ENCODE measurements at places on chromosomes 7 and 10.
A peak's percentile ranks its signal among the peaks of the same experiment; 100 is the strongest.

DNA sequence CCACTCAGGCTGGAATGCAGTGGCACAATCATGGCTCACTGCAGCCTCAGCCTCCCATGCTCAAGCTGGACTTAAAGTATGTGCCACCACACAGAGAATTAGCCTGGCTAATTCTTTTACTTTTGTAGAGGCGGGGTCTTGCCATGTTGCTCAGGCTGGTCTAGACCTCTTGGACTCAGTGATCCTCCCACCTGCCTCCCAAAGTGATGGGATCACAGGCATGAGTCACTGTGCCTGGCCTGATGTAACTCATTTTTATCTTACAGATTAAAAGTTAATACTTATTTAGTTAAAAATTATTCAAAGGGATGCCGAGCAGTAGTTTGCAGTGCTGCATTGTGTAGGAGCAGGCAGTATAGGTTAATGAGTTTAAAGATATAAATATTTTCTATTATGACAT lies 12.6 kb upstream of the PLXDC2 start:
- no peak for DNase-seq

DNA sequence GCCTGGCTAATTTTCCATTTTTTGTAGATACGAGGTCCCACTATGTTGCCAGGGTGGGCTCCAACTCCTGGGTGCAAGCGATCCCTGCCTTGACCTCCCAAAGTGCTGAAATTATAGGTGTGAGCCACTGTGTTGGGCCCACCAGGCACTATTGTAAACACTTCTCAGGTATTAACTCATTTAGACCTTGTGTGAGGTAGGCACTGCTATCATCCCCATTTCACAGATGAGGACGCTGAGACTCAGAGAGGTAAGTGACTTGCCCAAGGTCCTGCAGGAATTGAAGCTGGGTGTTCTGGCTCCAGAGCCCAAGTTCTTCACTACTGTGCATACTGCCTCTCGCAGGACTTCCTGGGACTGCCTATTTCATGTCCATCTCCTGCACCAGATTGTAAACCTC lies 67.1 kb upstream of the SYPL1 start:
- no peak for DNase-seq

DNA sequence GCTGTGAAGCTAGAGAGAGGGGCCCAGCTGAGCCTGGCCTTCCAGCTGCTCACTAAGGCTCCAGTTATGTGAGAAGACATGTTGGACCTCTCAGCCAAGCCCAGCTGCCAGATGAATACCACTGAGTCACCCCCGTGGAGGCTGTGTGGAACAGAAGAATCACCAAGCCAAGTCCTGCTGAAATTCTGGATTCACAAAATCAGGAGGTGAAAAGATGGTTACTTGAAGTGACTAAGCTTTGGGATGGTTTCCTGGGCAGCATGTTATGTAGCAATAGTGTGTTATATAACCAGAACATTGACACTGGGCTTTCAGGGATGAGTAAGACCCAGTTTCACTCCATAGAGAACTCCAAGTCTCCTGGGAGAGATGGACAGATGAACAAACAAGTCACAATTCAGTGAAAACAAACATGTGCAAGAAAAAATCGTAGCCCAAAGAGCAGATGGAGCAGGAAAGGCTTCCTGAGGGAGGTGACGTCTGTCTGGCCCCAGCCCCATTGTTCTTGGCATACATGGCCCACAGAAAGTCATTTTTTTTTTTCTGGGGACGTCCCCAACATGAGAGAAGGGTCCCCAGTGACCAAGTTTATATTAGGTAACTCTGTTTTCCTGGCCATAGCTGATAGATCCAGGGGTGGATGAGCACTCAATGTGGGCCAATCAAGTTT lies 64.1 kb upstream of the PDZD8 start:
- no peak for DNase-seq

DNA sequence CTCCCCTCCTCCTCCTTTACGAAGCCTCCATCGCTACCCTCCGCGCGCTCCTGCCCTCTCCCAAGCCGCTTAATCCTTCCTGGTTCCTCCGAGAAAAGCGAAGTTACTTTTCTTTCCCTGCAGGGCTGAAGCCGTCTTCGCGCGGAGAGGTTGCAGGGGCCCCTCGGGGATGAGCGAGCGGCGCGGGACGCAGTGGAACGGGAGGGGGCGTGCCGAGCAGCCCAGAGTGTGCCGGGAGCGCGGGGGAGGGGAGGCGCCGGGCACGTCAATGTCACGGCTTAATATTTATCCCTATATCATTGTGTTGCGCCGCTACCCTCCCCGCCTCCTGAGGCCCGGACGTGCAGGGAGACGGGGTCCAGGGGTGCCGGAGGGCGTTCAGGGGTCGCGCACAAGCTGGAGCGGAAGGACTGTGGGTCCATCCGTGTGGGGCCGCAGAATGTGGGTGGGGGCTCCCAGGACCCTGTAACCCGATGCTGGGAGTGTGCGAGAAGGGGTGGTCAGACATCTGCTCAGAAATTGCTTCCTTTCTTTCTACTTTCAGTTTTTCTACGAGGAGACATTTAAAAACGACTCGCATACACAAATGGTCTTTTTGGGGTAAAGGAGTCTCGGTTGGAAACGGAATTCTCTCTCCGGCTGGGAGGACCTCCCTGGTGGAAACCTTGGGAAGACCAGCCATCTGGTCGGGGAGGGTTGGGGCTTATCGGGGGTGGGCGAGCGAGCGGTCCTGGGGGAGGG lies 2.4 kb downstream of the CDK6 start:
- peak; percentile 85 for DNase-seq

DNA sequence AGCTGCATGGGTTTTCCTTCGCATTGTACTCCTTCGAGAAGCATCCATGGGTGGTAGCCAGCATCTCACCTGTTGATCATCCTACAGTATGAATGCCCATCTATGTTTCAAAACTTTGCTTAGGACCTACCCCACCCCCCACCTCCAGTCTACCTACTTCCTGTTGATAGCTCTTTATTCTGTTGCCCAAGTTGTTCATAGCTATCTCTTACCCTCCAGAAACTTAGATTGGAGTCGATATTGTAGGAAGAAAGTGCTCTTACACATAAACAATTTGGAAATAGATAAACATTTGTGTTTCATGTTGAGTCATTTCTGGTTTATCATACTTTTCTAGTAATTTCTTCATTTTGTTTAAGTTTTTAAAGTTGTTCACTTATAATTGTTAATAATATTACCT lies 90.1 kb downstream of the FAS start:
- DNase-seq = no peak

DNA sequence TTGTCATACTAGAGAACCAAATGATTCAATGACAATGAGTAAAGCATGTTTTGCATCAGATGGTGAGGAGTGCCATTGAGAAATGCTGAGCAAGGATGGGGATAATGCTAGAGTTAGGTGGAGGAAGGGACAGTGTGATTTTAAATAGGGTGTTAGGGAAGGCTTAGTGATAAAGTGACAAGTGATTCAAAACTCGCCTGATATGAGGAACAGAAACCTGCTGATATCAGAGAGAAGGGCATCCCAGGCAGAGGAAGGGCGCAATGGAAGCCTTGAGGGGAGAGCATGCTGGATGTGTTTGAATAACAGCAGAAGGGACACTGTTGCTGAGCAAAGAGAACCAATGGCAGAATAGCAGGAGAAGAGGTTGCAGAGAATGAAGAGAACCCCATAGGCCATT lies 196.2 kb downstream of the NRG3 start:
- no peak for DNase-seq

DNA sequence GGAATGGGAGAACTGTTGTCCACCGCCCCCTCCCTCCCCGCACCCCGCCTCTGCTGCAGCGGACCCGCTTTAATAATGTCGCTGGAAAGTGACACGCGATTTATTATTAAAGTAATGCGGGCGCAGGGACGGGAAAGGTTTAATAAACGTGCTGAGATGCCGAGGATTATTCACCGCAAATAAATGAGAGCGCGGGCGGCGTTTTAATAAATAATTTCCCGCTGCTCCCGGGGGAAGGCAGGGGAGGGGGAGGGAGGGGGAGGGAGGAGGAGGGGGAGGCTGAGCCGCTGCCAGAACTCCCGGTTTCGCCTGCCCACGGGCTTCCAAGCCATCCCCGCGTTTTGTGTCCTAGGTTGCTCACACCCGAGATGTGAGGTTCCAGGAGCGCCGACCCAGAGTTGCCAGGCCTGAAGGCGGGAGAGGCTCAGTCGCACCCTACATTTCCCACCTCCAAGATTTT lies 5.1 kb downstream of the KAZALD1 start:
- DNase-seq = no peak

GRCh38 chr7:2432910-2433712 lies 29.7 kb downstream of the CHST12 start:
- no peak for DNase-seq

GRCh38 chr7:79332091-79332490 lies 121.4 kb downstream of the MAGI2 start:
- no peak for DNase-seq

- no peak for DNase-seq
These were observed 14.8 kb downstream of the PTPRE start for GRCh38 chr10:127921753-127922145.

GRCh38 chr7:2785071-2785500 lies 59.0 kb downstream of the GNA12 start:
- DNase-seq = no peak

DNA sequence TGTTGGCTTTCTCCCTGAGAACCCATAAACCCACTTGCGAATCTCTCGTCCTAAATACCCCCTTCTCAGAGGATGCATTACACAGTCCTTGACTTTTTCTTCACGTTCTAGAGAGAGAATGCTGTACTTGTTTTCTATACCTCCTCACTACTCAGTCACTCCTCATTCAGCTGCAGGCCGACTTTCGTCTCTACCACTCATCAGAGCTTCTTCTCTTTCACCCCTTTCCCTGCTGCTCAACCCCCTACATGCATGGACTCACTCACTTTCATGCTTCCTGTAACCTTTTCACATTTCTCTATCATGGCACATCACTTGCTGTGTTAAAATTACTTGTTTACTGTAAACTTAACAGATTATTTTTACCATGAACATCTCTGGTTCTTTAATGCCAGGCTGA lies 19.8 kb downstream of the MDFIC start:
- no peak for DNase-seq

- no peak for DNase-seq
These were observed 45.7 kb downstream of the SNX10 start for GRCh38 chr7:26337232-26337865.

DNA sequence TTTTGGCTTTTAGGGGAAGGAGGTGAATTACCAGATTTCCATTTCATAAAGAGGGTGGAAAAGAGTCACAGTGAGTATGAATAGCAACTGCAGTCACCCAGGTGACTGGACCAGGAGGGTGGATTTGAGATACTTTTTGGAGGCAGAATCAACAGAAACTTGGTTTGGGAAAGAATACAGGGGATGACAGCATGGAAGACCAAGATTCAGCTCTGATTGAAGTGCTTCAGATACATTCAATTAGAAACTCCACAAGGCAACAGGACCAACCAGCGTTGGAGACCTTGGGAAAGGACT lies 83.0 kb downstream of the SGMS1 start:
- DNase-seq = no peak

Measured in activated naive CD4-positive, alpha-beta T cell treated with Interleukin-2 at 50 U/mL for 16 hours (primary cell).